ENCODE measurements at places on chromosomes 13 and 19.

- DNase-seq = no peak
These were observed 1474.3 kb downstream of the UQCRFS1 start for GRCh38 chr19:27738569-27739193.

DNA sequence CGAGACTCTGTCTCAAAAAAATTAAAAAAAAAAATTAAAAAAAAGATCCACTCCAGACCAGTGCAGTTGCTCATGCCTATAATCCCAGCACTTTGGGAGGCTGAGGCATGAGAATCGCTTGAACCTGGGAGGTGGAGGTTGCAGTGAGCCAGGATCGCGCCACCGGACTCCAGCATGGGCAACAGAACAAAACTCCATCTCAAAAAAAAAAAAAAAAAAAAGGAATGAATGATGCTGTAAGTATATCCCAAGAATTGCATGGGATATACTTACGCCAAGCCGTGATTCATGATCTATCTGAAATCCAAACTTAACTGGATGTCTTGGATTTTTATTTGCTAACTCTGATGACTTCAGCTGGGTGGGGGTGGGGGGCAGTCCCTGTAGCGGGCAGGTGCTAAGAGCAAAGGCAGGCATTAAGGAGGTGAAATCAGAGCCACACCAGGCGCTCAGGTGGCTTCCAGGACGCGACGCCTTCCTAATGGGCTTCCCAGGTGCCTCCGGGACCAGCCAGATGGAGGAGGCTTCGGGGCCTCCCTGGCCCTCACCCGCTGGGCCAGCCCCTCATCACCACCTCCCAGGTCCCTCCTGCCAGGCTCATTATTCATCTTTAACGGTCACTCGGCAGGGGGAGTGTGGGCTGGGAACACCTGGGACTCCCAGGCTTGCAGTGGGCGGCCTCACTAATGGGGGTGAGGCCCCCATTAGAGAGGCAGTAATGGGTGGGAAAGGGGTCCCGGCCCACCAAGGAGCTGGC, 11.4 kb upstream of the FUT5 start:
- no peak for DNase-seq

GRCh38 chr13:21148557-21149258, 27.6 kb downstream of the SKA3 start:
- DNase-seq = no peak

DNA sequence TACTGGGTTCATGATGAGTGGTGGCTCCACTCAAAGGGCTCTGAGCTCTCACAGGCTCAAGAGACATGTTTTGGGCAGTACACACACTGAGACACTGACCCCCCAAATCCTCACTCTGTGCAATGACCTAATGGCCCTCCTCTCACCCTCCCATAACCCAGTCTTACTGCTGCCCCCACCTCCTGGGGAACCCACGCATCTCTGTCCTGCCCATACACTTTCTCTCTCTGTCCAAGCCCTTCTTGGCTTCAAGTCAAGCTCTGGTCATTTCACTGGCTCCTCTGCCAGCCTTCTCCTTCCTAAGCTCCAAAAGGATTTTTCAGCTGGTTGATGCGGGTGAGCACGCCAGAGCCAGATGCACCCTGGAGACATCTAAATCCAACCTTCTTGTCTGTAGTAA, 187.9 kb upstream of the TSHZ3 start:
- no peak for DNase-seq

DNA sequence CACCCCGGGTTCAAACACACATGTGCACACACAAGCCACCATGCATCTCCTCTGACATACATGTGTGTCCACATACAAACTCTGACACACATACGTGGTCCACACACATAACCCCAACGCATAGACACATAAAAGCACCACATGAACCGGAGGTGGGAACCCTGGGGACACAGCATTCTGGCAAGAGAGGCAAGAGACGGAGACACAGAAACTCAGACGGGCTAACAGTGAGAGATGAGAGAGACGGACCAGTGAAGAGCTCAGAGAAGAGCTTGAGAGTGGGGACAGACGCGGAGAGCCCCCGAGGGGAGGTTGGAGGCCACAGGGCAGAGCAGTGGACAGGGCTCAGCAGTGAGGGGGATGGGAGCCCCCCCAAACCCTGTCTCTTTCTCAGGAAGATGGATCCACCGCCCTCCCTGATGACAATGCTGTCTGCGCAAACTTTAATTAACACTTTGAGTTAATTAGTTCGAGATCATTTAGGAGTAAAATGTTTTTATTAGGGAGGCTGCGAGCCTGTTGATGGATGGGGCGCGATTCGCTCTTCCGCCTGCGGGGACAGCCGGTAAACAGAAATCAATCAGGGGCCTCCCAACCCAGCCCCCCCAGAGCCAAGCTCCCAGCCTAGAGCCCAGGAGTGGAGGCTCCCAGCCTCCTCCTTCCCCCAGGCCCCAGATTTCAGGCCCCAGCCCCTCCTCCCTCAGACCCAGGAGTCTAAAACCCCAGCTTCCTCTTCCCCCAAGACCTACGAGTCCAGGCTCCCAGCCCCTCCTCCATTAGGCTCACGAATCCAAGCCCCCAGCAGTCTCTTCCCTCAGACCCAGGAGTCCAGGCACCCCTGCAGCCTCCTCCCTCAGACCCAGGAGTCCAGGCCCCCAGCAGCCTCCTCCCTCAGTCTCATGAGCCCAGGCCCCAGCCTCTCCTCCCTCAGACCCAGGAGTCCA, 9.5 kb upstream of the ERFL start:
- DNase-seq = no peak

GRCh38 chr13:24288870-24289269, 20.5 kb upstream of the C1QTNF9 start:
- no peak for DNase-seq

DNA sequence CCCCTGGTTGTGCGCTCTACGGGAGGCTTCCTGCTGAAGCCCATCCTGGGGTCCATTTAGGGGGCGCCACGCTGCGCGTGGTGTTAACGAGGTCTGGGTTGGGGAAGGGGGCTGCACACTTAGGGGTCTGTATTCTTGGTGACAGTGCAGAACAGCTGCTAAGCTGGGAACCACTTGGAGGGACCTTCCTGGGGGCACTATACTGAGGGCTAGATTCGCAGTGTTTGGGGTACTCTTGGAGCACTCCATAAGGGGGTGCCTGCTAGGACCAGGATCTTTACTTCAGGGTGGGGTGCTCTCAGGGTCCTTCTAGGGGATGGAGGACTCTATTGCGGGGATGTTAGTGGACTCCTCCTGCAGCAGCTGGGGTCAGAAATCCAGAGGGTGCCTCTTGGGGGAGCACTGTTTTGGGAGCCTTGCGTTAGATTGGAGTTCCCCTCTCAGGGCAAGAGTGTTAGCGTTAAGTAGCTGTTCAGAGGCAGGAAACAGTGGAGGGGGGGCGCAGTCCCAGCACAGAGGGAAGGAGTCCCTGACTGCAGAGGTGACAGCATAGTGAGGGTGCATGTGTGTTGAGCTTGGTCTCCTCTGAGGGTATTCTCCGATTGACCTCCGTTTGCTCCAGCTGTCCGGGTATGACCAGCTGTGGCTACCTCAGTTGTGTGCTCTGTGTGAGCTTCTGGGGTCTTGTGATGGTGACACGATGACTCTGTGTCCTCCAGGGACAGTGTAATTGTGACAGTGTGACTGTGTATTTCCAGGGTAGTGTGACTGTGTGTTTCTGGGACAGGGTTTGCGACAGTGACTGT, 1.1 kb downstream of the PDE4A start:
- no peak for DNase-seq

GRCh38 chr19:55640577-55641425, at the start of gene ZNF580:
Gene ZNF580 (plus strand): TSS chr19:55641002. CDS start chr19:55642509, 1,507 bp downstream.
- DNase-seq = peak; percentile 53

DNA sequence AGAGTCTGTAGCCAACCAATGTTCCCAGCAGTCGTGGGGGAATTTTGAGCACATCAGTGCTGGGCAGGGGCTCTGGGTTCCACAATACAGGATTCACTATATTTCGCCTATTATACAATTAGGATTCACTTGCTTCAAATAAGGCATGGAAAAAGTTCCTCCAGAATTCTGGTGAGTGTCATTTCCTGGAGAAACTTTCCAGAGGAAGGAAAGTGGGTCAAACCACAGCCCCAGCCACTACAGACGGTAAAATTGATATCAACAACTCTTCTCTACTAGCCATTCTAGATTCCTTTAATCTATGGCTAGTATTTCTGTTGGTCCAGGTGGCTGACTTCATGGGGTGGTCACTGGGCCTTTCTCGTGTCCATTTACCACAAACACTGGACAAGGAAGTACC, 10.5 kb downstream of the MYCBP2 start:
- DNase-seq = no peak

- no peak for DNase-seq
These were observed 9.1 kb downstream of the TMEM150B start for GRCh38 chr19:55315956-55316525.

DNA sequence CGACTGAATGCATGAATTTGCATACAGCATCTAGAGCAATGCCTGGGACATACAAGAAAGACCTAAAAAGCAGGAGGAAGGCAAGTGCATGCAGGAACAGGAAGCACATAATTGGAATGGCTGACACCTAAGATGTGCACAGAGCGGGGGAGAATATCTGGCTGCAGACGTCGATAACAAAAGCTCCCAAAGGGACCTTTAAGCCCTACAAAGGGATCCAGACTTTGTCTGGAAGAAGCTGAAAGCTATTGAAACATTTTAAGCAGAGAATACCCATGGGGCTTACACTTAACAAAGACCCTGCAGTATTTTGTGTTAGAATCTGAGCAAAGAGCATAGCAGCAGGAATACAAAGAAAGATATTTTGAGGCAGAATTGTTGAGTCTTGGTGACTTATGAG, 107.4 kb upstream of the CLDN10 start:
- DNase-seq = no peak

DNA sequence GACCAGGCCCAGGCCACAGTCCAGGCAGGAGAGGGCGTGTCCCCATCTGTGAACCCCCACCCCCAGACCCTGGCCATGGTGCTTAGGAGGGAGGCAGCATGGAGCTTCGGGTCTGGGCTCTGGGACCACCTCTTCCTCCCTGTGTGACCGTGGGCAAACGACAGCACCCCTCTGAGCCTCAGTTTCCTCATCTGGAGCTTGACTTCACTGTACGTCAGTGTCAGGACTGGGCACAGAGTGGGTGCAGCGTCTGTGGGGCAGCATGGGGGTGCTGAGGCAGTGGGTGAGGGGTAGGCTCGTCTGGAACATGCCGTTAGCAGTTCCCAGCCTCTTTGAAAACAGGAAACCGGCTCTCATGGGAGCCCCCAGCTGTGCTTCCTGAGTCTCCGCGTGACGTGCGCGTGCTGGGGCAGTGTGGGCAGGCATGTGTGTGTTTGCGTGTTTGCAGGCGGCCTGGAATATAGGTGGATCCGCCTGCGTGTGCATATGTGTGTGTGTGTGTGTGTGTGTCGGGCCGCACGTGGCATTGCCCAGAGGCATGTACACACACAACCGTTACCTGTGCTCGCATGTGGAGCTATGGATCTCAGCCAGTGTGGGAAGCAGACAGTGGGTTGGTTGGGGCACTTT, 15.8 kb downstream of the ARRDC2 start:
- no peak for DNase-seq

DNA sequence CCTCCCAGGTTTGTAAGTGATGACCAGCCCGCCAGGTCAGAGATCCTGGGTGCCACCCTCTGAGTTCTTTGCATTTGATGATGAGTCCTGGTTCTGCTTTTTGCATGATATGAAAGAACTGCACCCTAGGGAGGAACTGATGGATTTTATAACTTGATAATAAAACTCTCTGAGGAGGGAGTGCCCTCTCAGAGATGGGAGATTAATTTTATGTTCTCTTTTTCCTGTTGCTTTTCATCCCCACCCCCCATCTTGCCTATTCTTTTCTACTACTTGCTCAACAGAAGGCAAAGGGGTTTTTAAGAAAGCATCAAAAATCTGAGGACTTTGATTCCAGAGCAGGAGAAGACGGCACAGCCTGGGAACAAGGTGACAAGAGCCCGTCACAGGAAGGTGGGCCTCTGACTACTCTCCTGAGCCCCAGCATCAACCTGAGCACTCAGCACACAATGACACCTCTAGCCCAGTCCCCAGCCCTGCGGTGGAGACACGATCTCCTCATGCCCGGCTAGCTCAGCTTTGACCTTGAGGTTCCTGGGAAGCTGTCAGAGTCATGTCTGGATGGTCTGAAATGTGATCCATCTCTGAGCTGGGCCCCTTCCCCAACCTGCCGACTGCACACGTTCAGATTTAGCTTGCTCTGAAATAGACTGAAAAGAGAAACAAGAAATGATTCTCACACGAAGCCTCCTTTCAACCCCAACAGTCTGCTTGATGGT, 69.1 kb downstream of the SIAH3 start:
- DNase-seq = no peak

- DNase-seq = no peak
These were observed 10.9 kb downstream of the KASH5 start for GRCh38 chr19:49398931-49399330.

DNA sequence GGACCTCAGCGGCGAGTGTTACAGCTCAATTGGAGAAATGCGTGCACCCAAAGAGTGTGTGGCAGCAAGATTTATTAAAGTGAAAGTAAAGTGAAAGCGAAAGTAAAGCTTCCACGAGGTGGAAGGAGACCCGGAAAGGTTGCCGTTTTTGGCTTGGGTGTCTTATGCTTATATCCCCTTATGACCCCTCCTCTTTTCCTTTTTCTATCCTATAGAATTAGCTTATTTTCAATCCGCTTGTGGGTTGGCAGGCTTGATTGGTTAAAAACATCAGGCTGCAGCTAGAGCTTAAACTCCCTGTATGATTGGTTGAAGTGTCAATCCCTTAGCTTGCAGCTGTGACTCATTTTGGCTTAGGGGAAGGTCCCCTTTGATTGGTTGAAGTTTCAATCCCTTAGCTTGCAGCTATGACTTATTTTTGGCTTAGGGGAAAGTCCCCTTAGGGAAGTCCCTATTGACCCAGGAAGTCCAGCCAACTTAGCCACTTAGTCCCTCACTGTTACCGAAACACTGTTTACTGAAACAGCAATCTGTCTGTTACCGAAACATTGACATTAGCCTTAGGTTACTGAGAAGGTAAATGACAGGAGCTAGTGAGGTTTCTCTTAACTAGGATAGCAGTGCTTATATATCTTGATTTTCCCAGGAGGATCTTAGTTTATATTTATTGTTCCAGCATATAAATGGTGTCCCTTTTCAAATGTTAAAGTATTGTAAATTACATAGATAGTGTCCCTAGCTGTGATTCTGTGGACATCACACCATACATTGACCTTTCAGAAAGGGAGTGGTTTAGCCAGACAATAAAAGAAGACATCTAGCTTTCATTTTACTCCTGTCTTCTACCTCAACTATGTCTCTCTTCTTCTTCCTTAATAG, 575.8 kb downstream of the DACH1 start:
- peak; percentile 83 for DNase-seq

- DNase-seq = no peak
These were observed 74.0 kb upstream of the POMP start for GRCh38 chr13:28584873-28585381.
